Astrocyte of the cerebellum (primary cell): ENCODE measurements at places on chromosomes 12 and 14.

GRCh38 chr12:40017488-40017887, 88.4 kb downstream of the SLC2A13 start:
- DNase-seq, result no peak

- no peak for DNase-seq
Measured at GRCh38 chr14:61379639-61380184, 58.3 kb downstream of the PRKCH start.

DNA sequence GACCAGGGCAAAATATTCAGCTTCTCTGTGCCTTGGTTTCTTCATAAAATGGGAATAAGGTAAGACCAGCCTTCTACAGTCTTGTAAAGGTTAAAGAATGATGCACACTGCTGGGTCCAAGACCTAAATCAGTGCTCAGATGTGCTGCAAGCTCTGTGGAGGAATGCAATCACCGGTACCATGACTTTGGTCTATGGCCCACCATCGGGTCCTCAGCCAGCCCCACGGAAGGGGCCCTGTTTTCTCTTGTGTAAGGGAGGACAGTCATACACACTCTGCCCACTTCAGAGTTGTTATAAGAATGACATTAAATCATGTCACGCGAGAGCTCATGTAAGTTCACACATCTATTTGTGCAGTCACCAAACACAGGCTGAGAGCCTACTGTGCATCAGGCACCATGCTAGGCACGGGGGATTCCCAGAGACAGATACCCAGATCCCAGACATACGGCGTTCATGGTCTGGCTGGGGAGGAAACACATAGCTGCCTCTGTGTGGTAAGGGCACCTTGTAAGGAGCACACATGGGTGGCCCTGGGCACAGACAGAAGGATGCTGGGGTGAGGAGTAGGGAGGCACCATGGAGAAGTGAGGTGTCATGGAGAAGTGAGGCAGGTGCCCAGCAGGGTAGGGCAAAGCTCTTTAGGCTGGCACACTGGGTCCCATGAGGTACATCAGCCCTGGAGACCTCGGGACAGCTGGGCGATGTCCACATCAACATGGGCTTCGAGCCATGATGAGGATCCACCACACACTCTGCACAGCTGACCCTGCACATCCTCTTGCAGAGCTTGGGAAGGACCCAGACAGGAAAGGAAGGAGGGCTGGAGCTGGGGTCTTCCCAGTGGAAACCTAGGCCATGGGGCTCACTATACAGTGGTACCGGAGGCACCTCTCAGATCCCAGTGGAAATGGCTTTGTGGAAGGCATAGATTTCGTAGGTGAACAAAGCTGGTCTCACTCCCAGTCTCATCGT, 190.4 kb upstream of the DIO3 start:
- DNase-seq, result no peak

DNA sequence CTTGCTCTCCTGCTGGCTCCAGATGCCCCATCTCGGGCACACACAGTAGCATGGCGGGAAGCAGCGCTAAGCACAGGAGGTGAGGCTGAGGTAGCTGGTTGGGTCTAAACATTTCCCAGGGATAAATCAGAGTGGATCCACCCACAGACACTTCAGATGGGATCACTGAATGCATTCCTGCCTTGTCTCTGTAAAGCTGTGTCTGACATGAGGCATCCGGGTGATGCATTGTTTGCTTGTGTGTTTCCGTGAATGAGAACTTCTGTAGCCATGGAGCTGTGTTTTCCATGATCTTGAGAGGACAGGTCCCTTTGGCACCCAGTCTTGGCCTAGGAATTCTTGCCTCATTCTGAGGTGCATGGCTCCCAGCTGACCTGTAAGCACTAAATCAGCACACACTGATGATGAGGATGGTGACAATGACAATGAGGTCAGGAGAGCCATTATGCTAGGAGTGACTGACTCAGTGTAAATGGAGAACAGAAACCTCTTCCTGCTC, 6.7 kb upstream of the KRT75 start:
- DNase-seq, result no peak

GRCh38 chr12:57590864-57591781, at the start of gene PIP4K2C:
TSS of gene PIP4K2C (plus strand) at chr12:57591192. CDS start at chr12:57591290, 98 bp downstream.
- no peak for DNase-seq

GRCh38 chr14:93073910-93074769, 41.6 kb downstream of the ITPK1 start:
- DNase-seq, result no peak

DNA sequence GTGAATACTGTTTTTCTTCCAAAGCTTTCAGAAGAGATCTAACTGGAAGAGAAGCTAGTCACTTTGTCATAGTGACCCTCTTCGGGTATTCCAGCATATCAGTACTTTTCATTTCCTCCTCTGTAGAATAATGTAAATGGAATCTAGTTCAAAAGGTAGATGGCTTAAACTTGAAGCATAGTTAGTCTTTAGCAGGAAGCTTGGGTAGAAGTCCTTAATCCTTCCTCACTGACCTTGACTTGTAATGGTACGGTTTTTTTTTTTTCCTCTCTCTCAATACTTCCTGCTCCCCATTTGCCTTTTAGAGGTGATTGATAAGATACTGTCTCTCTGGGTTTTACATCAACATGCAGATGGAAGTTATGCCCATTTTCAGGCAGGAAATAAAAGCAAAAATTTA, 1.7 kb downstream of the FBXO34 start:
- DNase-seq, result no peak

- no peak for DNase-seq
Measured at GRCh38 chr12:124305776-124306685, 11.1 kb downstream of the RFLNA start.

DNA sequence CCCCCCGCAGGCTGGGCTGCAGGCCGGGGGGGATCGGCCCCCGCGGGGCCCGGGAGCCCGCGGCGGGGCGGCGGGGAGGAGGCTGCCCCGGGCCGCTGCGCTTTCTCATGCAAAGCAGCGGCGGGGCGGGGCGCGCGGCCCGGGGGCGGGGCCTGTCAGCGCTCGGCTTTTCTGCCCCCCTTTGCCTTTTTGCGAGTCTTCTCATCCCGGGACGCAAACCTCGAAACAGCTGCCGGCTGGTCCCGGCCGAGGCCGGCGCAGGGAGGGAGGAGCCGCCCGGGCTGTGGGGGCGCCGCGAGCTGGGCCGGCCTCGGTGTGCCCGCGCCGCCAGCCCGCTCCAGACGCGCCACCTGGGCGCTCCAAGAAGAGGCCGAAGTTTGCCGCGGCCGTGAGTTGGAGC, at the start of gene FZD10:
Gene FZD10, plus strand, starts transcription at position 198 of the 400 bp plus-strand sequence. CDS start 479 bp downstream, outside the sequence.
- no peak for DNase-seq

GRCh38 chr14:85531141-85531586, 1.2 kb downstream of the FLRT2 start:
- DNase-seq, result no peak

DNA sequence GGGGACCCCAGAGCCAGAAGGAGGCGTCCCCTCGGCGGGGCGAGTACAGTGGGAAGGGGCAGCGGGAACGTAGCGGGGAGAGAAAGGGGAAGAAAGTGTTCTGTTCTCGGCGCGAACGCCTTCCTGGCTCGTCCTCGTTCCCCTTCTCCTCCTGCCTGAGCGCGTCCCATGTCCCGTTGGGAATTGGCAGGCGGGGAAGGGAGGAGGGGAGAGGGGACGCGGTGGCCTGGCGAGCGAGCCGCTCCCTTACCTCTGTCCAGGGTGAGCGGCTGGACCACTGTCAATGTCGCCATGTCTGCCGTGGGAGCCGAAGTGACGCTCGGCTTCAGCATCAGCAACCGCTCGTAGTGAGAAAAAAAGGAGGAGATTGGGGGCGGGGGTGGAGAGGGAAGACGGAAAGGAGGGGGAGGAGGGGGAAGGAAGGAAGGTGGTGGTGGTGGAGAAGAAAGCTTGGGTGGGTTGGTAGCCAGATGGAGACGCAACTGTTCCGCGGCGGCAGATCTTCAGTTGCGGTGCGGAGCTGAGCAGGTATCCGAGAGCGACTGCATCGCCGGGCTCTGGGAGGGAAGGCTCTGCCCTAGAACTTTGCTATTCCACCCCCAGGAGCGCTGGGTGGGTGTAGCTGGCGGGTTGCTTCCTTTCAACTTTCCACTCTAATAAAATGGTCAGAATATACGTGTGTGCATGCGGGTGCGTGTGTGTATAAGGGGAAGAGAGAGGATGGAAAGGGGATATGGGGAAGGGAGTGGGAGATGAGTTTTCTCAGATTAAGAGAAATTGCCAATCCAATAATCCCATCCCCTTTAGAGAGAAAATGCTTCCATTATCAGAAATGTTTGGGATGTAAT, at the start of gene LIN7A:
Gene LIN7A, minus strand, starts transcription at position 544 of the 848 bp plus-strand sequence. Its CDS starts 212 bp downstream, at position 332.
- DNase-seq, result no peak

DNA sequence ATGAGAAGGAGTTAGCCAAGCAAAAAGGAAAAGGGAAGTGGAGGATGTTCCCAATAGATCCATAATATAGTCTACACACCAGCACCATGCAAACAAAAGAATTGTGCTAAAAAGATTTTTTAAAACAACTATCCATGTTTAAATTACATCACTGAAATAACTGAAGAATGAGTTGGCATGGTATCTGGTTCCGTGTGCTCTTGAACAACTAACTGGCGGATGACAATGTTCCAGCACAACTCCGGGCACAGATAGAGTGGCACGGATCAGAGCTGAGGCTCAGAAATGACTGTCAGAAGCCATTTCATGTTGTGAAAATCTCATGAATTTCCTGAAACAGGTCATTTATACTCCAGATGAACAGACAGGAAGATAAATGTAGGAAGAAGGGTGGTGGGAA, 153.1 kb downstream of the HMGA2 start:
- DNase-seq, result no peak

- DNase-seq, result no peak
Measured at GRCh38 chr12:130420071-130420470, 82.4 kb downstream of the PIWIL1 start.

- DNase-seq, result no peak
Measured at GRCh38 chr14:92724516-92725340, 23.7 kb downstream of the LGMN start.

DNA sequence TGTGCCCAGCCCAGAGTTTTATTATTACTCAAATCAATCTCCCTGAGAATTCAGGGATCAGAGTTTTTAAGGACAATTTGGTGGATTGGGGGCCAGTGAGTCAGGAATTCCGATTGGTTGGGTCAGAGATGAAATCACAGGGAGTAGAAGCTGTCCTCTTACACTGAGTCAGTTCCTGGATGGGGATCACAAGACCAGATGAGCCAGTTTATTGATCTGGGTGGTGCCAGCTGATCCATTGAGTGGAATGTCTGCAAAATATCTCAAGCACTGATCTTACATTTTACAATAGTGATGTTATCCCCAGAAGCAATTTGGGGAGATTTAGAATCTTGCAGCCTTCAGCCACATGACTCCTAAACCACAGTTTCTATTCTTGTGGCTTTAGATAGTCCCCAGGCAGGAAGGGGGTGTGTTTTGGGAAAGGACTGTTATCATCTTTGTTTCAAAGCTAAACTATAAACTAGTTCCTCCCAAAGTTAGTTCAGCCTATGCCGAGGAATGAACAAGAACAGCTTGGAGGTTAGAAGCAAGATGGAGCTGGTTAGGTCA, 89.1 kb upstream of the CNOT2 start:
- DNase-seq, result no peak
